ENCODE measurements at places on chromosomes 2 and 18.

GRCh38 chr2:232537499-232537898 lies 2.0 kb upstream of the CHRNG start:
- DNase-seq, result no peak

DNA sequence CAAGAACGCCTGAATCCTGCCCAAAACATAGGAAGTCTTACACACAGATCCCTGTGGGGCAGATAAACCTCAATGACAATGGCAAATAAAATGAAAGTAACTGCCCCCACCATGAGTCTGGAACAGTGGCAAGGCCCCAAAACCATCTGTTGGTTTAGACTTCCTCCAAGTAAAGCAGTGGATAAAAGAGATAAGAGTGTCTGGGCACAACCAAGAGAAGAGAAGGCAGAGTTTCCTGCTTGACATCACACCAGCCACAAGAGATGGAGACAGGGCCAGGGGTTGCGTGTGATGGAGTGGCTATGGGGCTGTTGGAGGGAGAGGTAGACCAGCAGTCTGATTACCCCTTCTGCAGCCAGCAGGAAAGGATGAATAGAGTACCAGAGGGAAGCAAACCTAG lies 212.1 kb upstream of the POU3F3 start:
- no peak for DNase-seq

GRCh38 chr2:228016402-228016801 lies 145.0 kb downstream of the DAW1 start:
- DNase-seq, result no peak

DNA sequence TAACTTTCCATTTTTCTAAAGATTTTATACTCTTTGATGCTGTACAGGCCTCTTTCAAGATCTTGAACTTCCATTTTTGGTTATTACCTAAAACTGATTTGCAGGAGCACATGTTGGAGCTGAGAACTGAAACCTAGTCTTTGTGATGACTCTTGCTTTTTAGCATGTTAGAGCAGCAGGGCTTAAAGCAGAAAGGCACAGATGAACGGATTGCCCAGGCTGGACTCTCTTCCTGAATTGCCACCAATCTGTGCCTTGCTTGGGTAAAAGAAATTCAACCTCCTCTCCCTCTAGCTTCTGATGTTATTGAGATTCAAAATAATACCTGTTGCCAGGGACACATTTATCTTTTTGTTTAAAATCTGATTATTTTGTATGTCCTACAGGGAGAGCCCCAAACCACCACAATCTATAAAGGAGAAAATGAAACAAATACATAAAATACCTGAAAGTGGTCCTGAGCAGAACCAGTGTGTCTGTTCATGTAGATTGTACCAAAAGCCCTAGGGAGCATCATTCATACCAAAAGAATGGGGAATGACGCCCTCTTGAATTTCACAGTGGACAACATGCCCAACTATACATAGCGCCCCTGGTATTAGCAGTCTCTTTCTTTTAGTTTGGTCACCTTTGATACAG lies 277.0 kb upstream of the MAP2 start:
- no peak for DNase-seq

GRCh38 chr2:4528246-4528645 lies 824.9 kb downstream of the DCDC2C start:
- no peak for DNase-seq

DNA sequence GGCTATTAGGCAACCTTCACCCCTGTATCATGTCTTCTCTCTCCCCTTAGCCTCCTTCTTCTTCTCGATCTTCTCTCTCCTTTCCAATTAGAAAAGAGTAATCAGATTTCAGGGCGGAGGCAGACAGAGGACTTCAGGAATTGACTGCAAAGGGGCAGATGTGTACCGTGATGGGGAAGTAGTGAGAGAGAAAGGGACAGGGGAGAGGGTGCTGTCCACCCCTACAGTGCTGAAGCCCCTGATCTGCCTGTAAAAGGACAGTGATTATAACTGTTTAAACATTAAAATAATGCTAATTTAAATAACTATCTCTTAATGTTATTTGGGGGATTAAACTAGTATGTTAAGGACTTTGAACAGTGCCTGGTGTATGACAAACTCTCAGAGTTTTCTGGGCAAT lies 178.5 kb downstream of the ACTR3 start:
- no peak for DNase-seq
